ENCODE measurements at places on chromosomes 16 and 17.

DNA sequence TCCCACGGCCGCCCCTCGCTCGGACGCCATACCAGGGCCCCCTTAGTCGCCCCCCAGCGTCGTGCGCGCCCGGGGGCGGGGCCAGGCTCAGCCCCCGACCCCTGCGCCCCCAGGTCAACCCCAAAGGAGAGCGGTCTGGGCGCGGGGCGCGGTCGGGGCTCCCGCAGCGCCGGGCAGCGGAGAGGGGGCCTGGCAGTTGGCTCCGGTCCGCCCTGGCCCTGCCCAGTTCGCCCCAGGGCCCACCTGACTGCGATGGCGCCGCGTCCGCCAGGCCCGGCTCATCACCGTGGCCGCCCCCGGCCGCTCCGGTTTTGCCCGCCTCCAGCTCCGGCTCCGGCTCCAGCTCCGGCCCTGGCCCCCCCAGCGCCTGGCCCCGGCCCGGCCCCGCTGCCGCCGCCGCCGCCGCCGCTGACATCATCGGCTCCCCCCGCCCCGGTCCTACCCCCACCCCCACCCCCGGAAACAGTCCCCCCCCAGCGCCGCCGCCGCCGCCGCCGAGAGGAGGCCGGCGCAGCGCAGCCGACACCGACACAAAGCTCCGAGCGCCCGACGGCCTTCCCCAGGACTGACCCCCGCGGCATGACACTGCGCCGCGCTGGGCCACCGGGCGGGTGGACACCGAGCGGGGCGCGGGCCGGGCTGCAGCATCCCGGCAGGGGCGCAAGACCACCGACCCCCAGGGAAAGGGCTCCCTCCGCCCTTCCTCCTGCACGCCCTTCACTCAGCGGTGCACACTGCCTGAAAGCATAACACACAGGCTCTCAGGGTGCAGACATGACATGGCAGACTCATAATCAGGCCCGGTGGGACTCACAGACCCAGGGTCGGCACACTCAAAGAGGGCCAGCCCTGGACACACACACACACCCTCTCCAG is at the start of gene ZBTB4:
ZBTB4 (minus strand) TSS at position 419 of the 876 bp plus-strand sequence. CDS start 12,830 bp downstream, outside the sequence.
- peak; percentile 72 for DNase-seq

- no peak for DNase-seq
Observed at GRCh38 chr16:28503470-28504259, 3.0 kb downstream of the IL27 start.

DNA sequence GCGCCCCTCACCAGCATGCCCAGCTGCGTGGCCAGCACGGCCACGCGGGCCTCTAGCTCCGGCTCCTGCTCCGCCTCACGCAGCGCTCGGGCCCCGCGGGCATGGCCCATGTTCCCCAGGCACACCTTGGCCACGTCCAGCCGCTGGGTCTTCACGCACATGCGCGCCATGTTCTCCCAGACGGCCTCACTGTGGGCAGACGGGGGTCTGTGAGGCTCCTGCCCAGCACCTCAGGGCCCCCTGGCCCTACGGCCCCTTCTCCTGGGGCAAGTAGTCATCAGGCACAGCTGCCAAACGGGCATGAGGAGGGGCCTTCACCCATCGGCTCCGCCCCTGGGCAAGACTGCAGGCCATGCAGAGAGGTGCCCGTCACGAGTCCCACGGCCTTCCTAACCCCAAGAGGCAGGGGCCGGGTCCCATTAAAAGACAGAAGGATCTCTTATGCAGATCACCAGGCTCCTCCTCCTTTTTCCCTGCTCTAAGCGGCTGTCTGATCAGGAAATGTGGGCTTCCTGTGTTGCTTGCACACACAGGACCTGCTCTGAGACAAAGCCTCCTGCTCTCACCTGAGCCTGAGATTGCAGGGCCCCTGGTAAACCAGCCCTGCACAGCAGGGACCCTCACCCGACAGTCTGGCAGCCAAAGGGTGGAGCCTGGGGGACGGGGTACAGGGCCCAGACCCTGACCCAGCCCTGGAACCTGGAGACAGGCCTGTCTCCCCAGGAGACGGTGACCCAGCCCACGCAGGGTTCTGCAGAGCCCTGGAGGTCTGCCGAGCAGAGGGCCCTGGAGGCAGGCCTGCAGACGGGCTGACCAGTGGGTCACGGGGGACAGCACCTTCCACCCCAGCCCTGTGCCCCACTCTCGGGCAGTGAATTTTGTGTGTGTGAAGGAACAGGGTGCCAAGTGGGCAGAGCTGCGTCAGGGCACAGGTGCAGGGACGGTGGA is 6.6 kb upstream of the TMEM204 start:
- DNase-seq: no peak

DNA sequence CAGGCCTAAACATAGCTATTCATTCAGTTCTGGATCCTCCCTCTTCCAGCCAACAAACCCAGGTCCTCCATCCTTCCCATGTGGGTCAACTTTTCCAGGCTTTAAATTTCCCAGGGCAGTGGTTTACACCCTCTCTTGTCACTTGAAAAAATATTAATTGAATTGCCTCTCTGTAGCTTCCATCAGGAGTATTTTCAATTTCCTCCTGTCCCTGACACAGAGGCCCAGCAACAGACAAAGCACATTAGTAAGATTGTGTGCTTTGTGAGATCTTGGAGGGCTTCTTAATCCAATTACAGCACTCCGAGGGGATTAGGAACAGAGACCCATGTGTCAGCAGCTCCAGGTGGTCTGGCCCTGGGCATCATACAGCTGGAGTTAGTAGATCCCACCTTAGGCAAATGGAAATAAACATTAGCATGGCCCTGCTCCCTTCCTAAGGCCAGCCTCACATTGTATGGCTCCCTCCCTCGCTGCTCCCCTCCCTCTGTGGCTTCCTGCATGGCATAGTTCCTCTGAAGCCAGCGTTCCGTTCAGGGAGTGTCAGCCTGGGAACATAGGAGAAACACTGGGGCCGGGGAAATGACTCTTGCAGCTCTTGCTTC is 132.7 kb upstream of the HSBP1 start:
- DNase-seq: no peak

DNA sequence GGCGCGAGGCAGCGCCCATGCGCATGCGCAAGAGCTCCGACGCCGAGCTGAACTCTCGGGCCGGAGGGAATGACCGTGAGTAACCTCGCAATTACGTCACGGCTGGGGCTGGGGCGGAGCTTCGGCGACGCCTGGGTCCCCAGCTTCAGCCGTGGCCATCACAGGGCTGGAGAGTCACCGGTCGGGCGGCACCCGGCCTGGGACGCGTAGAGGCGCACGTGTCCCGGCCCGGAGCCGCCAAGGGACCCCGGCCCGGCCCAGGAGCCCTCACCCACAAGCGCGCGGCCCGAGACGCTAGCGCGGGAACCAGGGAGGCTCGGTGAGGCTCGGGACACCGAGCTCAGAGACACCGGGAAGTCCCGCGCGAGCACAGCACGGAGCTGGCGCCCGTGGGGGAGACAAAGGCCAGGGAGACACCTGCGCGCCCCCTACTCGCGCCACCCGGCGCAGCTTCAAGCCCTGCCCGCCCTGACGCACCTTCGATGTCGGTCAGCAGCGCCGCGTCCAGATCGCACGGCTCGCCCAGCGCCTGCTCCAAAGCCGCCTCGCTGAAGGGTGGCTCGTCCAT is 452 bp downstream of the SREBF1 start:
- DNase-seq: peak; percentile 98

DNA sequence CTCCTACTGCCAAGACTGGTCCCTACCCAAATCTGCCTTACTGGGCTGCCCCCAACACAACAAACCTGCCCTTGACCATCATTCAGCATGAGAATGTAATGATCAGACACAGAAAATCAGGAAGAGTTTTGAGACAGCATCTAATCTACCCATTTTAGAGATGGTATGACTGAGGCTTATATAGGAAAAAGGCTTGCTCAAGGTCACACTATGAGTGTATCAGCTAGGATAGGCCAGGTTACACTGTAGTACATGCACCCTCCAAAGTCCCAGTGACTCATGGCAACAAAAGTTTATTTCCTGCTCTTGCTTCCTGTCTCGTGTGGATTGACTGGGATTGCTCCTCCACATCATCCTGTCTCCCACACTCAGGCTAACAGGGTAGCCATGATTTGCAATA is 27.9 kb downstream of the NLRC5 start:
- no peak for DNase-seq

DNA sequence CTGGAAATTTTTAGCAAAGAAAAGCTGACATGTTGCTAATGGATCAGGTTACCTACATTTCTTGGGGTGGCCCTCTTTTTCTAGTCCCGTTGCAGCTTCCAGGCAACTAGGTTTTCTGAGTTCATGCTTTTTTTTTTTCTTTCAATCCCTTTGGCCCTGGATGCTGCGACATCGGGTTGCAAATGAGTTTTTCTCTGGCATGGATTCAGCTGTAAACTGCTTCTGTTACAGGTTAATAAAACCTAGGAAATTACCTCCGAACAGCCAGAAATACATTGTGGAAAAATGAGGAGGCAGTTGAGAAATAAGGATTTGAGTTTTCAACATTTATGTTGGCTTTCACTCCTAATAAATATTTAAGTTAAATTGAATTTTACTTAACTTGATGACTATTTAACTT is 149.8 kb upstream of the MAF start:
- no peak for DNase-seq

- no peak for DNase-seq
Observed at GRCh38 chr17:8476741-8477140, 41.1 kb downstream of the NDEL1 start.

- DNase-seq: no peak
Observed at GRCh38 chr16:10676284-10676683, 18.4 kb downstream of the TEKT5 start.

DNA sequence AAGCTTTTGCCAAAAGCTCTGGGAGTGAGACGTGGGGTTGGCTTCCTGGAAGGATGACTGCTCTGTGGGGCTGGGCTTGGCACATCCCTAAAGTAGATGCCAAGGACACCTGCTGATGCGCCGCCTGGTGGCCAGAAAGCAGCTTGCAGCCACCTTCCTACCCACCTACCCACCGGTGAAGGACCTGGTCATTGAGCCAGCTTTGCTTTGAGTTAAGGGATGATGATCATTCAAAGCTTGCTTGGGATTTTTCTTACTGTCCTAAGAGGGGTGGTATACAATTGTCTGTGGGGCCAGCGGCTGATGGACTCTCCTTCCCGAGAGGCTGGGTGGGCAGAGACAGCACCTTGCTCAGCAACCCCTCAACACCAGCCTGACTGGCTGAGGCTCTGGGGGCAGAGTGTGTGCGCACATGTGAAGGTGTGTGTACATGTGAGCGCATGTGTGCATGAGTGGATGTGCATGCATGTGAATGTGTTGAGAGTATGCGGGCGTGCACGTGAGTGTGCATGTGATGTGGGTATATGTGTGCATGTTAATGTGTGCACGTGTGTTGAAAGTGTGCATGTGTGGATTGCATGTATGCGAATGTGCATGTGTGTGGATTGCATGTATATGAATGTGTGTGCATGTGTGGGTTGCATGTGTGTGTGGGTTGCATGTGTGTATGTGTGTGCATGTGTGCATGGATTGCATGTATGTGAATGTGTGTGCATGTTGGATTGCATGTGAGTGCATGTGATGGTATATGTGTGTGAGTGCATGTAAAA is 18.6 kb downstream of the C1QTNF1 start:
- peak; percentile 74 for DNase-seq

DNA sequence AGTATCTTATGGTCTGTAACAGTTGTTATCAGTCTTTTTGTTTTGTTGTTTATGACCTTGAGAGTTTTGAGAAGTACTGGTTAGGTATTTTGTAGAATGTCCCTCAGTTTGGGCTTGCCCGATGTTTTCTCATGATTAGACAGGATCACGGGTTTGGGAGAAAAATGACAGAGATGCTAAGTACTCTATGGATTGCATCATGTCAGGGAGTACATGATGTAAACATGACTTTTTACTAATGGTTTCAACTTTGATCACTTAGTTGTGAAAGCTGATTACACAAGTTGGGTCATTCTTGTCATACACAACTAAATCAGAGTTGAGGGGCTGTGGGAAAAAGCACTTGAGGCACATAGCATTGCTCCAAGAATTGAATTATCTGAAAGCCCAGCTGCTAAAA is 94.7 kb upstream of the SIAH1 start:
- no peak for DNase-seq

- no peak for DNase-seq
Observed at GRCh38 chr16:116015-116414, 22.5 kb downstream of the NPRL3 start.

DNA sequence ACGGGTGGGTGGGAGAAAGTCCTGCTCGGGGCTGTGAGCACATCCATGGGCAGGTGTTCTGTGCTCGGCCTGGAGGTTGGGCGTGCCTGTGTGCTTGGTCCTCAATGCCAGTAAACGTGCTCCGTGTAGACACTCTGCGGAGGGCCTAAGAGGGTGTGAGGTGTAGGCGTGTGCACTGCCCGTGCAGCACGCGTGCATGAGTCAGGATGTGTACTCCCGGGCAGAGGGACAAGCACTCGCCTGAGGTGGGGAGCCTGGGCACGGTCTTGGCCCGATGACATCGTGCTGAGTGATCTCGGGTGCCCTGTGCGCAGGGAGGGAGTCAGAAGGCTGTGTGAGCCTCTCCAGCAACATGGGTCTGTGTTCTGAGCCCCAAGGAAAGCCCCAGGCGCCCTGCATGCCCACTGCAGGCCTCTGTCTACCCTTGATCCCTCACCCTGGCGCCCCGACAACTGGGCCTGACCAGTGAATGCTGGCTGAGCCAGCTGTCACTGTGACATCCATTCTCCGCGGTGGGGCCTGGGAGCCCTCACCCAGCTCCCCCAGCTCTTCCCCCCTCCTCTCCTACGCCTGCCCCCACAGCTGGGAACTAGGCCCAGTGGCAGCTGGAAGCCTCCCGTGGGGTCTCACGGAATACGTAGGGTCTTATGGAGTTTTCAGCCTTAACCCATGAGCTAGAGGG is 23.5 kb upstream of the NXPH3 start:
- DNase-seq: no peak

GRCh38 chr17:50281739-50282401 is 7.6 kb downstream of the TMEM92 start:
- DNase-seq: no peak

GRCh38 chr17:15256689-15257088 is 8.4 kb downstream of the PMP22 start:
- no peak for DNase-seq

- no peak for DNase-seq
Observed at GRCh38 chr16:19853742-19854542, 30.7 kb downstream of the GPRC5B start.

GRCh38 chr16:58409316-58409973 is 17.2 kb downstream of the GINS3 start:
- no peak for DNase-seq

DNA sequence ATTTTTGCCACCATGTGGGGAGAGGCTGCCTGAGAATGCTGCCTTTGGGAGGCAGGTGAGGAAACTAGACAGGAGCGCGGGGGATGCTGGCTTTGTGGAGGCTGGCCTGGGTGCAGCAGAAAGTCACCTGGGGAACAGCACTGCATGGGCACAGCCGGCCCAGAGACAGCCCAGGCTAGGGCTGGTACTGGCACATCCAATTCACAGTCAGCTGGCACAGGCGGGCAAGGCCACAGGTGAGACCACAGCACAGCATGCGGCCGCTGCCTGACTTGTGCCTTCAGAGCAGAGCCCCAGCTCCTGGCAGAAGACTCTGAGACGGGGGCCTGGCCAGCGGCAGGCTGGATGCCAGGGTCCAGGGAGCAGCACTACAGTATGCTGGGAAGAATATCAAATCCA is 16.6 kb upstream of the PITPNM3 start:
- DNase-seq: no peak

DNA sequence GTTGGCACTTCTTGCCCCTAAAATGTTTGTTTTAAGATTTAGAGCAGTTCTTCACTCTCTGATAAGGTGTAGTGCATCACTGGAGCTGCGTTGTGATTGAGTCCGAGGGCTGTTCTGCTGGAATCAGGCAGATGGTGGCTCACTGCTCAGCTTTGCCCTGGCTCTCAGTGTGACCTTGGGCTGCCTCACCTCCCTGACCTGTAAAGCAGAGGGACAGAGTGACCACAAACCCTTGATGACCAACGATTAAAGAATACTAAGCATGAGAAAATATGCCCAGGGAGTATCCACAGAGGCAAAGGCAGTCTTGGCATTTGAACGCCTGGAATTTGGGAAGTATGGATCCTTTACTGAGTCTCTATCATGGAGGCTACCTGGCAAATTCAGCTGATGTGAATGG is 18.1 kb downstream of the CMIP start:
- DNase-seq: no peak
